ENCODE measurements at places on chromosomes 11 and 22.

- DNase-seq, result no peak
These were observed 58.9 kb upstream of the THY1 start for GRCh38 chr11:119481667-119482400.

DNA sequence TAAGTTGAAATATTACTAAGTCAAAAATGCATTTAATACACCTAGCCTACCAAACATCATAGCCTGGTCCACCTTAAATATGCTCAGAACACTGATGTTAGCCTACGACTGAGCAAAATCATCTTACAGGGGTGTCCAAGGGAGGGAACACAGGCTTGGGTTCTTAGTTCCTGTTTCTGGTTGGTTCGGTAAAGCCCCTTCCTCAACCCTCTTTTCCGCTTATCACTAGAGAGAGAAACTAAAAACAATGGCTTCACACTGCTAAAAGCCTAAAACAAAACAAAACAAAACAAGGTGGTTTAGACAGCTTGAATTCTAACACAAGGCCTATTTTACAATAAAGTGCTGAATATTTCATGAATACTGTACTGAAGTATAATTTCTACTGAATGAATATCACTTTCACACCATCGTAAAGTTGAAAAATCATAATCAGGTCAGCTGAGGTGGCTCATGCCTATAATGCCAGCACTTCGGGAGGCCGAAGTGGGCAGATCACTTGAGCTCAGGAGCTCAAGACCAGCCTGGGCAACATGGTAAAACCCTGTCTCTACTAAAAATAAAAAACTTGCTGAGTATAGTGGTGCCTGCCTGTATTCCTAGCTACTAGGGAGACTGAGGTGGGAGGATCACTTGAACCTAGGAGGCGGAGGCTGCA, 118.0 kb downstream of the SIK3 start:
- DNase-seq, result no peak

- no peak for DNase-seq
These were observed 19.2 kb downstream of the NPTXR start for GRCh38 chr22:38824585-38824984.

GRCh38 chr11:133864756-133865155, 19.4 kb upstream of the SPATA19 start:
- no peak for DNase-seq

- no peak for DNase-seq
These were observed 868 bp upstream of the SYCE3 start for GRCh38 chr22:50563413-50564160.

GRCh38 chr22:32677876-32678275, 123.6 kb upstream of the TIMP3 start:
- no peak for DNase-seq
